CD14-positive monocyte (primary cell): ENCODE measurements at places on chromosomes 7 and 10.
A peak's percentile ranks its signal among the peaks of the same experiment; 100 is the strongest.

GRCh38 chr10:35685402-35685801 is 43.3 kb upstream of the FZD8 start:
- no peak for DNase-seq

DNA sequence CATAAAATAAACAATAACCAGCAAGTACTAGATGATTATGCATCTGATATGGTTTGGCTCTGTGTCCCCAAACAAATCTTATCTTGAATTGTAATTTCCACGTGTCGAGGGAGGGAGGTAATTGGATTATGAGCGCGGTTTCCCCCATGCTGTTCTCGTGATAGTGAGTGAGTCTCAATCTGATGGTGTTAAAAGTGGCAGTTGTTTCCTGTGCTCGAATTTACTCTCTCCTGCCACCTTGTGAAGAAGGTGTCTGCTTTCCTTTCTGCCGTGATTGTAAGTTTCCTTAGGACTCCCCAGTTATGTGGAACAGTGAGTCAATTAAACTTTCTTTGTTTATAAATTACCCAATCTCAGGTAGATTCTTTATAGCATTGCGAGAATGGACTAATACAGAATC is 15.1 kb downstream of the CNTNAP2 start:
- no peak for DNase-seq

DNA sequence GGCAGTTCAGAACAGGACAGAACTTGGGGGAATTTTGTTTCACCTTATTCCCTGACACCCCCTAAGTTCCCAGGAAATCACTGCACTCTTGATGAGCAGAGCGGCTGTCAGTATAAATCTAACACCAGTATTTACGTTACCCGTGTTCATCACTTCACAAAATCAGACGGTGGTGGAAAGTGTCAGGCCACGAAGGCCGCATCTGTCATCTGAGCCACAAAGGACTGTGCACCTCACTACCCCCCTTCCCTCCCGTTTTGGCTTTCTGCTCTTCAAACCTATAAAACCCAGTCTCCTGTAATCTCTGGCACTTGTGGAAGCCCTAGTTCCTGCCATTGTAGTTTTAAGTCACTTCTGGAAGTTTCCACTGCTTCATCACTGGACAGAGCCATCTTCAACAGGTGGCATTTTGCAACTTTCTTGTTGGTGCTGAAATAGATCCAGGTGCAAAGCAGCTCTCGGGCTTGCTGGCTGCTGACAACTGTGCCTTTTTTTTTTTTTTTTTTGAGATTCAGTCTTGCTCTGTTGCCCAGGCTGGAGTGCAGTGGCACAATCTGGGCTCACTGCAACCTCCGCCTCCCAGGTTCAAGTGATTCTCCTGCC is 9.5 kb downstream of the ZFAND2A start:
- no peak for DNase-seq

- no peak for DNase-seq
Observed at GRCh38 chr7:131186816-131187215, 140.9 kb upstream of the MKLN1 start.

GRCh38 chr10:3755440-3756359 is 29.3 kb downstream of the KLF6 start:
- peak; percentile 62 for DNase-seq

DNA sequence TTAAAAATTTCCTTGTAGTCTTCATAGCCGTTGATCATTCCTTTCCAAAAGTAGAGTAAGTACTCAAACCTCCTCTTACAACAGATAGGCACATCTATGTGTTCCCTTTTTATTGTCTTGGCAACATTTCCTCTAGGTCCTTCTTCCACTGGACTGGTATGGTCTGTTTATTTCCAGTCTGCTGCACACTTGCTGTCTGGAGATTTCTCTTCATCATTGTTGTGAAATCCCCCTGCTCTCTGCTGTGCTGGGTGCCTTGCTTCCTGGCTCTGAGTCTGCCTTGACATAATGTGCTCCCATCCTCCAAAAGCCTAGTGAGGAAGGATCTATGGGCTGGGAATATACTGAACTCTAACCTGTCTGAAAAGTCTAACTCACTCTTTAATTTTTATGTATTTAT is 545.3 kb upstream of the VSTM2A start:
- DNase-seq: no peak
